ENCODE measurements at places on chromosomes 5 and 9.

DNA sequence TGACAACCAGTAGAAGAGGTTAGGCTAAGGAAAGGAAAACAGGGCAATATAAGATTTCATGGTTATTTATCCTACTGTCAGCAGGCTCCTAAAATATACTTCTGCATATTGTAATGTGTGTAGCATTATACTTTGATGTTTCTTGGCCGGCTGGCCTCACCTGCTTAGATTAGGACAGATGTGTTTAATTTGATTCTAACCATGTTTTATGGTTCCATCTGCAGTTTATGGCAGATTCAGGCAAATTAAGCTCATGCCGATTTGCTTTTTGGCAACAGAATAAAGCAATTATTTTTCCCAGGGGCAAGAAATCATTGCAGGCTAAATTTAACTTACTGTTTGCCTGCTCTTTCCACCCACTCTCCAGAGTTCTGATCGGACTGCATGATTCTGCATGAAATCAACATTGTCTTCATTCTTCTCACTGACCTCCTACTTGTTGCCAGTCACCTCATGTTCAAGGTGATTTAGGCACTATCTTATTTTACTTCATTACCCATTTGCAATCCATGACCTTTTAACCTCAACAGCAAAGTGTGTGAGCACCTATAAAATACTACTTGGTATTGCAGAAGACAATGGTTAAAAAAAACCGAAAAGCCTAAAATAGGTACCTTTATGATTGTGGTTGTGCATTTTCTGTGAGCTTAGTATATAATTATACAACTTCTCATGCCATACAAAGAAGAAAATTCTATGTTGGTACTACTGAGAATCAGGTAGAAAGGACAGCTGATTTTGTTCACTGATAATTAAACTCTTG lies 125.2 kb downstream of the EDIL3 start:
- DNase-seq: no peak

- no peak for DNase-seq
These were observed 921.8 kb downstream of the NR2F1-AS1 start for GRCh38 chr5:92659246-92659645.

- DNase-seq: no peak
These were observed 9.3 kb upstream of the KIF4B start for GRCh38 chr5:155004138-155004744.

DNA sequence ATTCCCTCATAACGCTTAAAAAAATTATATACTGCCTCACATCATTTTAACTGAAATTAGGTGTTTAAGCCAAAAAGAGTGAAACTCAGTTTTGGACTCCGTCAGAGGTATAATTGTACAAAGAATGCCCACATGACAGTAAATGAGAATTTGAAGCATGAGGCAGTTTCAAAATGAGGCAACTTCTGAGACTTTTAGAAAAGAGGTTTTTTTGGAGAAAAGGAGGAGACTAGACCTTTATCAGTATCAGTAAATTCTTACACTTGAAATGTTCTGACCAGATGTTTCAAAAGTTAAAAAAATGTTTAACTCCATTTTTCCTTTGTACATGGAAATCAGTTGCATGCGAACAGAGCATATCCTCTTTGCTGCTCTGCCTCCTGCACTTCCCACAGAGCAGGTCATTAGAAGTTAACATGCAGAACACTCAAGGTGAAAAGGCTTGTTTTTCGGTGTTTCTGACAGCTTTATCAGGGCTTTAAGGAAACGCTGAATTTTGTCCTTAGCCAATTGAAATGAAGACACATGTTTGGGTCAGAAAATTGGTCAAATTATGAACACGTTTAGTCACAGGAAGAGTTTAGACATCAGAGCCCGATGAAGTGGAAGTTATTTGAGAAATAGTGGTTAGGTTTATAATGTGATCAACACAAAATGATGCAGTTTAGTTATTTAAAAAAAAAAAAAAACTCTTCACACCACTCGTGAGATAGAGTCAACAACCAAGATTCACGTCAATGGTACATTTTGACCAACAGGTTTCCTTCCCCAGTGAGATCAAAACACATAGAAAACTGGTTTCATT lies 59.5 kb downstream of the PIK3R1 start:
- DNase-seq: no peak

DNA sequence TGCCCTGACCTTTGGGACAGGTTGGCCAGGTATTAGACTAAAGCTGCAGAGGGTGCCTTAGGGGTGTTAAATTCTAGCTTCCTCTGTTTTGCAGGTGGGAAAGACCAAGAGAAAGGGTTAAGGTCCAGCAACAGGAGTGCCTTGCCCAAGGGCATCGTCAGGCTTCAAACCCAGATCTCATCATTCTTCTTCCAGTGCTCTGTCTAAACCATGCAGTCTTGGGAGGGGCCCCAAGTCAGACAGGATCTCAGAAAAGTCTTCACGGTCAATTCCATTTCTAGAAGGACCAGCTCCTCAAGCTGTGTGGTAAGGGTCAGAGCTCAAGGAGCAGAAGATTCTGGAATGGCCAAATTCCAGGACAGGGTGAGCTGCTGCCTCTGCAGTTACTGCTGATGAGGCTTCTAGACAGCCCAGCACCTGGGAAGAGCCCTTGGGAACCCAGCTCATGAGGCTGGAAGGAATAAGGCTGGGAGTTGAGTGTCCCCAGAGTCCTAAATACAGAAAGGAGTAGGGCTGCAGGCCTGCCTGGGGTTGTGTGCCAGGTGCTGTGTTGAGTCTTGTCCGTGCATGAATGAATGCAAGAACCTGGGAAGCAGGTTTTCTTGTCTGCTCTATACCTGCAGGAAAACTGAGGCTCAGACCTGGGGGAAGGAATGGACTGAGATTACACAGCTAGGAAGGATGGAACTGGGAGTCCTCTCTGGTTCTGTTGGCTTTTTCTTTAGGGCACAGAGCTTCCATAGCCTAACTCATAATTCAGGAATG lies 69.3 kb downstream of the WWC1 start:
- no peak for DNase-seq

DNA sequence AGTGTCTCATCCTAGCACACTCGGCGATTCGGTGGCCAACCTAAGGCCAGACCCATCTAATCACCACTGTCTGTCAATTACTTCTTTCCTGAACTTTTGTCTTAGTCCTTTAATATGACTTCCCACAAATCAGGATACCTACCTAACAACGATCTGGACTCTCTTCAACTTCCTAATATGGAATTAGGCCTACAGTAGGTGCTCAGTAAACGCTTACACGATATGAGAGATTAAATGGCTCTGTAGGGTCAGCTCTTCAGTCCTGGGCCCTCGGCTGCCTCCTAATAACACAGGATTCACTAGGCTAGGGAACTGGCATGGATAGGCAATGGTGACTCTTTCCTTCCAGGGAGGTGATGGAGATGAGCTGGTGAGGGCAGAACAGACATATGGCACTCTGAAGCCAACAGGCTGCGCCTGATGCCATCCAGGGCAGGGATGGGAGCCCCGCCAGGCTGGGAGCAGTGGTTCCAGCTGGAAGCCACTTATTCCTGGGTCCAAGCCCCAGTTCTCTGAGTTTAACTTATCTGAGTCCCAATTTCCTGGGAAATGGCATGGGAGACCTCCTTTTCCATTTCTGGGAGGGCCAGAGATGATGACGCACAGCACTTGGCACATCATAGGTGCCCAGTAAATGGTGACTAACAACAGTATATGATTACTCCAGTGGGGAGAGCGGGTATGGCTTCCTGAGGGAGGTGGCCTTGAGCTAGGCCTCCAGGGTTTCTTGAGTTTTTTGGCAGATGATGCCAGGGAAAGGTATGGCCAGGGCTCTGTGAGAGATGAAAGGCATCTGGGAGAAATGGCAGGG lies 7.3 kb downstream of the PDGFRB start:
- no peak for DNase-seq

DNA sequence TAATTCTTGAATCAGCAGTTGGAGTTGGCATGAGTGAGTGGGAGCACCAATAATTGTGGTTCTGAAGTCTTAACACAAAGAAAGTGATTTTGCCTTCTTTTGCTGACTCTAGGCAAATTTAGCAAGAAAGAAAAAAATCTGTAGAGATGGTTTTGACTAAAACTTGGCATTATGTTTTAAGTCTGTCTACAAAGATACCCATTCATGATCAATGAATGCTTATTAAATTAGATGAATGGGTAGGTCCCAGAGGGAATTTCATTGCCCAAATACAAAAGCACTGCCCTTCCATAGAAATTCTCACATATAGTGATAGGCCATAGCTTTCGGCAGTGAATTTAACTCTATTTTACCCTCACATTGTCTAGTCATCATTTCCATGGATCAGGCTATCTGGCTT lies 428.6 kb upstream of the ADAMTSL1 start:
- no peak for DNase-seq
